ENCODE measurements at places on chromosomes 12 and 14.

DNA sequence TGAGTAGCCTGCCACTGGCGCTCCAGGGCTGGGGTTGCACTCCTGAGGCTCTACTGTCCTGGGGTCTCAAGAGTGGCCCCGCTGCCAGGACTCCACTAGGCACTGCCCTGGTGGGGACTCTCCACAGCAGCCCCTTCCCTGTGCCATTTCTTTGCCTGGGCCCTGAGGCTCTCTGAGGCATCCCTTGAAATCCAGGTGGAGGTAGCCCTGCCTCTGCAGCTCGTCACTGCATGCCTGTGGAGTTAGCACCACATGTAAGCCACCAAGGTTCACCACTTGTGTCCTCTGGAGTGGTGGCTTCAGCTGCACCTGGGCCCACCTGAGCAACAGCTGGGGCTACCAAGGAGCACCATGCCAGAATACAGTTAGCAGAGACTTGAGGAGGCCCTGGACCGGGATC is 39.9 kb upstream of the BATF start:
- DNase-seq, result no peak

GRCh38 chr12:131862994-131863710 is 31.3 kb upstream of the ULK1 start:
- no peak for DNase-seq

DNA sequence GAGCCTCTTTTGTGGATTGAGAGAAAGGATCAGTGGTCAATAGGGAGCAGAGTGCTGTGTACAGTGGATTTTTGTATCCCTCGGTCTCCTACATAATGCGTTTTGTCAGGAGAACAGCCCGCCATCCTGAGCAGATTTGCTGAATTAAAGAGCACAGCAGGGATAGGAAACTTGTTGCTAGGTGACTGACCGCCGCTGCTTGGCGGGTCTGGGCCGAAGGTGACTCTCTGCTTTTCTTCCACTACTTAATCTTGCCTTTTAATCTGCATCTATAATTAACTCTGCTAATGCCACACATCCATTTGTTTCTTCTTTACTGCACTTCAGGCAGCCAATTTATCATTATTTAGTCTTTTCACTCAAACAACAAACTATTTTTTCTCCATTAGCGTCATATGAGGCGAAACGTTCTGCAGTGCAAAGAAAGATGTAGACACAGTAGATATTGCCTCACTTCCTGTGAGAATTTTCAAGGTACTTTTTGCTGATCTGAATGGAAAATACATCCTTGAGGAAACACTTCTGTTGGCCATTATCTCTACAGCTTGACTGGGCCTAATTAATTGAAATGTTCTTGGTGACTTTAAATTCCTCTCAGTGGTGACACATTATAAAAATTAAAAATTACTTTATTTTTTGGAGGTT is 108.0 kb downstream of the PPM1A start:
- DNase-seq, result no peak

GRCh38 chr12:89451841-89452251 is 72.8 kb downstream of the GALNT4 start:
- DNase-seq, result no peak

GRCh38 chr14:95915330-95915729 is 38.7 kb downstream of the TUNAR start:
- no peak for DNase-seq

GRCh38 chr12:38516418-38516817 is 199.8 kb downstream of the ALG10B start:
- DNase-seq, result no peak

GRCh38 chr14:61636779-61637178 is 58.5 kb upstream of the HIF1A start:
- DNase-seq, result no peak

DNA sequence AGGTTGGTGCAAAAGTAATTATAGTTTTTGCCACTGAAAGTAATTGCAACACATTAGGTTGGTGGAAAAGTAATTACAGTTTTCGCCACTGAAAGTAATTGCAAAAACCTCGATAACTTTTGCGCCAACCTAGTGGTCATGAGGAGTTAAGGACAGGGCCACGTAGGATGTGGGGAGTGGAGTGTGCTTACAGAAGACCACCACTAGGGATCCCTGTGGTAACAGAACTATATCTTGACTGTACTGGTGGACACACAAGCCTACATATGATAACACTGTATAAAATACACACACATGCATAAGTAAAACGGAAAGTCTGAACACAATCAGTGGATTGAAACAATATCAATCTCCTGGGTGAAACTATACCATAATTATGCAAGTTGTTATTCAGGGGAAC is 187.4 kb upstream of the ABCD2 start:
- DNase-seq, result no peak

DNA sequence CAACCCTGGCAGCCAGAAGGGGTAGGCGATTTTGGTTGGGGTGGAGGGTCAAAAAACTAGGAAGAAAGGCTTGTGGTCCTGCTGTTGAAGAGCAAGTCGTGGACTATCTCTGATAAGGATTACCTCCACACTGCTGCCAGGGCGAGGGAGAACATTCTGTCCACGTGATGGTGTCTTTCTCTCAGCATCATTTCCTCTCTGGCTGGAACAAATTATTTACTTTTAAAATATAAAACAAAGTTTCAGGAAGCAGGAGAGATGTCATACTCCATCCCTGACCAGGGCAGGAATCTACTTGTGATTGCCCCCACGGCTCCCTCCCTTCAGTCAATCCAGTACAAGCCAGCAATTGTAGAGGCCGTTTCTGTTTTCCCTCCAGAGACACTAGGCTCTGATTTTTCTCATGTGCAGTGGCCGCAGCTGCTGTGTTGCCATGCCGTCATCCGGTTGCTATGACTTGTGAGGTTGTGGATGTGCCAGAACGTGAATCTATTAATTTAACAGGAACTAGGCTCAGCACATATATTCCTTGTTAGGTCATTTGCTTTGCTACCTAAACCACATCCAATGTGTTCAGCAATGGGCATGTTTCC is 61.5 kb upstream of the PTGR2 start:
- no peak for DNase-seq

DNA sequence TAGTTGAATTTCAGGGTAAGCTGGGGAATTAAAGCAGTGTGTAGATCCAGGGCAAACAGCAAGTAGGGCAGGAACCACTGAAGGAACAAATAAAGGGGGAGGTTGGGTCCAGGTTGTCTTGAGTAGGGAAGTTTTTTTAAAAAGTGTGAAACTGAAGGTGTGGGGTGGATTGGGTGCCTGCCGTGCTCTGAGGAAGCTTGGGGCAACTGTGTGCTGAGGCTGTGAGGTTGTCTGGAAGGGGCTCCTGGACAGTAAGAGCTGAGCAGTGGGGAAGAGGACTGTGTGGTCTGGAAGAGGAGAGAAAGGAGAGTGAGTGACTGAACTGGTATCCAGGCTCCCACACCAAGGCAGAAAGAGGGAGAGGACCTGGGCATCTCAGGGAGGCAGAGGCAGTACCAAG is 10.9 kb upstream of the GPR162 start:
- no peak for DNase-seq

GRCh38 chr14:103738701-103739451 is 23.3 kb downstream of the ZFYVE21 start:
- DNase-seq, result no peak

DNA sequence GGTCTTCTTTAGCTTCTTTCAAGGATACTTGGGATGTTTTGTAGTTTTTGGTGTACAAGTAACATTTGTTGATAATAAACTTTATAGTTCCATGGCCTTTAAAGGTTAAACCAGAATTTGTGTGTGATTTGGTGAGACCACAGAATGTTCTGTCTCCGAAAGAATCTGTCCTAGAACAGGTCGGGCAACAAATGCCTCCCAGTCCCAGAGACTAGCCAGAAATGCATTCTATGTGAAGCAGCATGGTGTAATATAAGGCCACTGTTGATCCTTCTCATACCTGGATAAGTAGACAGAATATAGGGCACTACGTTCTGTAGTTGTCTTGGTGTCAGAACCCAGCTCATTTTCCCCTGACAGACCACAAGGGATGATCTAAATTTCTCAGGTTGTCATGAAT is 10.0 kb downstream of the STYK1 start:
- DNase-seq, result no peak

DNA sequence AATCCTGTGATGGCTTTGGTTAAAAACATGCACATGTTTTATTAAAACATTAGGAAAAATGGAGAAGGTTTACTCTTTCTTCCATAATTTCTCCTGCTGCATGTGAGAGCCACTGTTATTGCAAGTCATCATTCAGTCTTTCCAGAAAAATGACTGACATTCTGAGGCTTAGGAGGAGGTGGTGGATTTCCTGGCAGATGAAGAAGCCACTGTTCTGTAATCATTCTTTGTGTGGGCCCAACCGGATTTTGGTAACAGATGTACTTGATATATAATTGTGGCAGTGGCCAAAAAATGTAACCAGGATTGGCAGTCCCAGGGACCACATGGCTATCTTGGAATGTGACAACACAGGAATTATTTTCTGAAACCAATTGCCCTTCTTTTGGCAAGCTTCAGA is 120.2 kb downstream of the DAAM1 start:
- no peak for DNase-seq

- no peak for DNase-seq
Observed at GRCh38 chr12:128829861-128830504, 6.2 kb upstream of the SLC15A4 start.

DNA sequence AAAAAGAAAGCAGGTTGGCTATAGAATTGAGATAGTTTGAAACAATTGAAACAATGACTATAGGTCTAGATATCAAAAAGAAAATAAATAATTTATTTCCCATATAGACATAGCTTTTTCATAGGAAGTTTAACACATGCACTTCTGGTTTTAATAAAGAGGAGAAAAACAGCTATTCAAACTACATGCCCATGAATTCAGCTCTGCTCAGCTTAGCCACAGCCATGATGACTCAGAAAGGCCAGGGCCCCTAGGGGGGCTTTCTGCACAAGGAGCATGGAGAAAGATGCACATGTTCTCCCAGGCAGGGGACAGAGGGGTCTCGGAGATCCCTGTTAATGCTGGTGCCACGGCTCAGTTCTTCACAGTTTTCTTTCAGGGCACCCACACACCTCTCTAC is 114.0 kb downstream of the GALC start:
- no peak for DNase-seq

- DNase-seq, result no peak
Observed at GRCh38 chr12:68139941-68140340, 19.6 kb downstream of the IFNG start.

- DNase-seq, result no peak
Observed at GRCh38 chr12:120651821-120652220, 11.4 kb downstream of the CABP1 start.

DNA sequence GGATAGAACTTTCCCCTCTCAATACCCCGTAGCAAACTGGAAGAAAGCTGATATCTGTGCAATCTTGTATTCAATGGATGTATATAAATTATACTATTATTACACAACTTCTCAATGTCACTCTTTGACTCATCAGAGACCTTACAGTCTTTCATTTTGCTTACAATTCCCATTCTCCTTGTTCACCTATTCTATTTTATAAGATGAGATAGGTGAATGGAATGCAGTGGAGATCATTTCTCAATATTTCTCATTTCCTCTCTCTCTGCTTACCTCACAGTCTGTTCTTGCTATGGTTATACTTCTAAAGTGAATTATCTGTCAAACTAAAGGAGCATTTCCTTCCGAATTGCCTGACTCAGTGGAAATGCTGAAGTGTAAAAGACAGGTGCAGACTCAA is 14.9 kb downstream of the FOXA1 start:
- no peak for DNase-seq

- no peak for DNase-seq
Observed at GRCh38 chr14:97179573-97179972, 382.4 kb downstream of the VRK1 start.

GRCh38 chr14:97046967-97047366 is 249.8 kb downstream of the VRK1 start:
- DNase-seq, result no peak

Data from T-cell (primary cell).